ENCODE measurements at places on chromosomes 1 and 21. TPM values are rescaled to one million over a fixed set of nuclear protein-coding genes. Genes with fewer than 3 reads are reported as not detected.

The KRTAP11-1 gene
- total RNA-seq: not detected

The PCP4 gene
- total RNA-seq: 49.3 TPM

The C4BPA gene
- total RNA-seq: 0.21 TPM

- no peak for DNase-seq
These were observed 34.1 kb downstream of the NFIA start for GRCh38 chr1:61116421-61116820.

GRCh38 chr1:76690766-76691165, 176.5 kb upstream of the ST6GALNAC5 start:
- no peak for DNase-seq

- no peak for DNase-seq
These were observed 30.2 kb upstream of the C1orf105 start for GRCh38 chr1:172390301-172390682.

GRCh38 chr1:52026278-52026677, 7.3 kb downstream of the KTI12 start:
- no peak for DNase-seq

DNA sequence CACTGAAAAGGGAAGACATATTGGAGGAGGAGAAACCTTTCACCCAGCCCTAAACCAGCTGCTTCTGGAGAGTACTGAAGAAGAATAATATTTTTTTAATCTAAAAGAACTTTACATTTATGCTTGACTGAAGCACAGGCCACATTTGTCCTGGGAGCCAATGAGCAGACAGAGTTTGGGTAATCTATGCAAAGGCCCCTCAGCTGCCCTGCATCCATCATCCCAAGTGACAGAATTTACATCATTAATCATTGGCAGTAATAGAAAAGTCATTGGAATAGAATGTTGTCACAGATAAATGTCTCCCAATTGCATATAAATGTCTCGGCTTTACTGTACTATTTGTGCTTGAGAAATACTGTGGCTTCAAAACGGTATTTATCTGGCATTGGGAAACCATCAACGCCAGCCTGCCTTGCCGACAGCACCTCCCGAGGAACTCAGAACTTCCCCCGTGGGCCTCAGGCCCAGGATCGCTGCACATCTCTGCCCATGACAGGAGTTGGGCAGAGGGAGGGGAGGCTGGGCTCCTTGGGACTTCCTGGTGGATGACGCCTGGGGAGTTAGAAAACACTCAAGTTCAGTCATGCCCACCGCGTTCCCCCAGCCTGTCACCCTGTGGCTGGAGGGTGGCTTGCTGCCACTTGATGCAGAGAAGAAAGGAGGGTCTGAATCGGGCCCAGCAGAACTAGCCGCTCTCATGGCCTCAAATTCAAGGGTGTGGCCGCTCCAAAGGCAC, 133.1 kb downstream of the CAMTA1 start:
- DNase-seq: peak; percentile 67

Measured in ureter (tissue), 1 donor.